ENCODE measurements at places on chromosomes 16 and 17. TPM values are rescaled to one million over a fixed set of nuclear protein-coding genes. Genes with fewer than 3 reads are reported as not detected.

GRCh38 chr17:57593739-57594462 is 151.2 kb downstream of the CCDC182 start:
- DNase-seq = no peak

GRCh38 chr17:15278380-15278779 is 13.3 kb upstream of the PMP22 start:
- DNase-seq = no peak

NPIPA2 gene
- 0.44 TPM for polyA plus RNA-seq

DNA sequence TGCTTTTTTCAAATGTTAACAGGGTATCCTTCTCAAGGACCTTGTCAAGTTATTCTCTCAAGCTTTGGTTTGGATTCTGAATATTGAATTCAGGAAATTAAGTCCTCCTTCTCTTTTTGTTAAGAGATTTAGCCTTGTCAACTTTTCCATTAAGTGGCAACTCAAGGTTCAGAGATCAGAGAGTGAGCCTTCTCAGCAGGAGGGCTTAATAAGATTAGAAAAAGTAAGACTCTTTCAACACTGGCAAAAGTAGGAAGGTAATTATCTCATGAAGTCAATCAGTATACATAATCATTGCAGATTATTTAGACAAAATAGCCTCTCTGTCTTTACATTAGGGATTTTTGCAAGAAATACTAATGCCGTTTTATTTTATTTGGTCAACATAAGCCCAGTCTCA is 330.7 kb downstream of the KIF2B start:
- DNase-seq = no peak

GRCh38 chr16:67814567-67814966 is 7.9 kb downstream of the TSNAXIP1 start:
- no peak for DNase-seq

DNA sequence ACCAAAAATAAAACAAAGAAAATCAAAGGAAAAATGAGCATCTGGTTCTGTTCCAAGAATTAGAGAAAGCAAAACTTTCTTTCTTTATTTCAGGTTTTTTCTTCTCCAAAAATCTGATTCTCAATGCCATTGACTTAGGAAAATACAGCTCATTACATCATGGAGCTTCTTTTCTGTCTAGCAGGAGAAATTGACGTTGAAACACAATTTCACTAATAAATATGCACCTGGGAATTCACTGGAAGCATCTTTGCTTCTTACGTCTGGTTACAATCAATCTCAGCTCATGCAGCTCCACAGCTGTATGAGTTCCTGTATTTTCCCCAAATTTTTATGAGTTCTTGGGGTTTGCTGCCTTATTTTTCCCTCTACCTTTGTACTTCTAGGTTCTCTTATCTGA is 1568.6 kb upstream of the GOT2 start:
- DNase-seq = no peak

SLC9A5 gene
- polyA plus RNA-seq = 22.3 TPM

All from left lung (tissue), 14 donors.